ENCODE measurements at places on chromosomes 11 and 22.

DNA sequence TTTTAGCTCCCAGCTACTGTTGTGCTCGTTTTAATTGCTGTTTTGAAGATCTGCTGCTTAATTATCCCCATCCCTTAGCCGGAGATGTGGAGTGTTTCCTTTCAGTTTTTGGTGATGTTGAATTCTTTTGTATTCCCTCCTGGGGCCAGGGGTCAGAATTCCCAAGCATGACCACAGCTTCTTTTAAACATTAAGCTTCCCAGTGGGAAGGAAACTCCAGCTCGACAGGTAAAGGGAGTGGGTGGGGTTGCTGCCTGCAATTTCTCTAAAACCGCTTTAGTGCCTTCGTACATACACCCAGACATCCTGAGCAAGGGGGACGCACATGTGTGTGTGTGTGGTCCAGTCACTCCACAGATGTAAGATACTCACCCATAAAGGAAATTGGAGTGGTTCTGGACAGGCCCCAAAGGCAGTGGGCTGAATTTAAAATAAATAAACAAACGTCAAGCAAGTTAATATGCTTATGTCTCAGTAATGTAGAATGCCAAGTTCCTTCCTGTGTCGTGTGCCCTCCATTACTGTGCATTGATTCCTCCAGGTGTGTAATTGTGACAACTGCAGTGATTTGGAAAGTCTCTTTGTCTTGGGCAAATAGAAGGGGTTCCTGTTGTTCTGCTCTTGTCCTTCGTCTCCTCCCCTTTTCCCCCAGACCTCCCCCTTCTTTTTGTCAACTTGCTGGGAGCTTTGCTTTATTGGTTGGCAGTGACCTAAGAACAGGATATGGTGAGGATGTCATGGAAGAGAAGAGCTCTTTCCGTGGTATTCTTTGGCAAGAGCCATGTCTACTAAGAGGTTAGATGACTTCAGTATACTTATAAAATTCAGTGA is 19.2 kb upstream of the ADSL start:
- H3K36me3 ChIP-seq = no peaks in the 10 kb centered on the region
- DNase-seq = no peak
- peaks cover 5% of the 10 kb centered on the region for H3K4me1 ChIP-seq
- H3K27ac ChIP-seq = no peak overlapping the region

- no peaks in the 10 kb centered on the region for H3K4me1 ChIP-seq
- H3K36me3 ChIP-seq = no peaks in the 10 kb centered on the region
- no peak for DNase-seq
- H3K4me3 ChIP-seq = no peak overlapping the region
- H3K27me3 ChIP-seq = no peaks in the 10 kb centered on the region
Measured at GRCh38 chr11:76664578-76665061, 5.9 kb downstream of the LRRC32 start.

- H3K36me3 ChIP-seq = no peaks in the 10 kb centered on the region
- H3K27me3 ChIP-seq = peaks cover 7% of the 10 kb centered on the region
- H3K27ac ChIP-seq = no peak overlapping the region
- no peak overlapping the region for H3K4me3 ChIP-seq
Measured at GRCh38 chr22:22955276-22955798, 67.7 kb downstream of the IGLL5 start.

- no peak for DNase-seq
- H3K27ac ChIP-seq = no peak overlapping the region
- H3K4me1 ChIP-seq = no peaks in the 10 kb centered on the region
Measured at GRCh38 chr22:37139762-37140161, 10.0 kb downstream of the IL2RB start.

GRCh38 chr11:60658409-60658808 is 41.0 kb upstream of the MS4A8 start:
- H3K27me3 ChIP-seq = no peaks in the 10 kb centered on the region
- peaks cover 17% of the 10 kb centered on the region for H3K4me1 ChIP-seq
- peak; percentile 24 for DNase-seq
- H3K4me3 ChIP-seq = no peak overlapping the region
- no peaks in the 10 kb centered on the region for H3K36me3 ChIP-seq
- H3K27ac ChIP-seq = peak overlapping the region; percentile 64

GRCh38 chr22:26362471-26362870 is 66.6 kb upstream of the ASPHD2 start:
- H3K27me3 ChIP-seq = no peaks in the 10 kb centered on the region
- H3K4me3 ChIP-seq = no peak overlapping the region
- H3K36me3 ChIP-seq = no peaks in the 10 kb centered on the region
- H3K4me1 ChIP-seq = peaks cover 8% of the 10 kb centered on the region
- no peak overlapping the region for H3K27ac ChIP-seq
- DNase-seq = no peak

DNA sequence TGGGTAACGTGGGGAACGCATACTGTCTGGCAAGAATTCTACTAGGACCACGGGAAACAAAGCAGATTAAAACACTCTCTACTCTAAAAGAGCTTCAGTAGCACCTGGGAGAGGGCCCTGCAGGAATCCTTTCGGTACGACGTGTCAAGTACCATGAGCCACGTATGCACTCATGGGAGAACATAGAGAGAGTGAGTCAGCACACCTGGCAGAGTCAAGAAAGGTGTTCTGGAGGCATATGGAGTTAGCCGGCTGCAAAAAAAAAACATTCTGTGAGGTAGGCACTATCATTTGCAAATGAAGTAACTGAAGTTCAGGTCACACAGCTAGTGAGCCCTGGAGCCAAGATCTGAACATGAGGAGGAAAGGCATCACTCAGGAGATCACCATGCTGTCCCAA is 71.1 kb upstream of the BID start:
- H3K4me3 ChIP-seq = no peak overlapping the region
- peaks cover 12% of the 10 kb centered on the region for H3K36me3 ChIP-seq
- DNase-seq = no peak
- no peaks in the 10 kb centered on the region for H3K27me3 ChIP-seq
- no peak overlapping the region for H3K27ac ChIP-seq
- H3K4me1 ChIP-seq = no peaks in the 10 kb centered on the region

GRCh38 chr11:65187146-65187675 is 5.5 kb downstream of the CAPN1 start:
- peaks cover 31% of the 10 kb centered on the region for H3K4me1 ChIP-seq
- peak; percentile 10 for DNase-seq
- H3K4me3 ChIP-seq = no peak overlapping the region
- H3K27ac ChIP-seq = no peak overlapping the region

- no peaks in the 10 kb centered on the region for H3K36me3 ChIP-seq
- no peak overlapping the region for H3K4me3 ChIP-seq
- H3K27ac ChIP-seq = no peak overlapping the region
- no peaks in the 10 kb centered on the region for H3K27me3 ChIP-seq
- H3K4me1 ChIP-seq = no peaks in the 10 kb centered on the region
Measured at GRCh38 chr11:42315846-42316245, 856.4 kb upstream of the LRRC4C start.

- H3K27ac ChIP-seq = peak overlapping the region; percentile 85
- H3K27me3 ChIP-seq = no peaks in the 10 kb centered on the region
- no peak overlapping the region for H3K4me3 ChIP-seq
- no peak for DNase-seq
Measured at GRCh38 chr22:49936973-49937757, 18.7 kb downstream of the CRELD2 start.

DNA sequence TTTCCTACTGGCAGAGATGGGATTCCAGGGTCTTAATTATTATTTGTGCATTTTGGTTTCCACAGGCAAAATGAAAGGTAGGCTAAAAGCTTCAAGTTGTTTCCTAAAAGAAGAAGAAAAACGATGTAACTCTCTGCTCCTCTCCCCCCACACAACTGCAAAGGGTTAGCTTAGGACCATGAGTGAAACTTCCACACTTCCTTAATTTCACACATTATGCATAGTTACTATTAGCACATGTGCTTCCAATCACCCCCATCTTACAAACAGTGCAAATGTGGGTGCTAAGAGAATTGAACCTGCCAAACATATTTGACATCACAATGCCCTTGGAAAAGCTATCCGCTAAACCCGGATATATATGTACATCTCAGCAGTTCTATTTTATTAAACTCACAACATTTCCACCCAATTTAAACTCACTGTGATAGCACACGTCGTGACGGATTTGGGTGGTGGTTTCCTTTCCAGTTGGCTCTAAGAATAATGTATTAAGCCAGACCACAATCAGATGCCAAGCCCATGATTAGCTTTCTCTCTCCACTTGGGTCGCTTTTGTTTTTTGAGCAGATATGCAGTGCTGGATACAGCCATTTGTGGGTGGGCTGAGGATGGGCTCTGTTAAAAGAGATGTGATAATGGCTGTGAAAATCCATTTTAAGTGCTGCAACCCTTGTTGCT is 245.0 kb upstream of the POU2AF2 start:
- no peak overlapping the region for H3K4me3 ChIP-seq
- no peaks in the 10 kb centered on the region for H3K36me3 ChIP-seq
- no peak for DNase-seq
- no peak overlapping the region for H3K27ac ChIP-seq
- no peaks in the 10 kb centered on the region for H3K4me1 ChIP-seq

DNA sequence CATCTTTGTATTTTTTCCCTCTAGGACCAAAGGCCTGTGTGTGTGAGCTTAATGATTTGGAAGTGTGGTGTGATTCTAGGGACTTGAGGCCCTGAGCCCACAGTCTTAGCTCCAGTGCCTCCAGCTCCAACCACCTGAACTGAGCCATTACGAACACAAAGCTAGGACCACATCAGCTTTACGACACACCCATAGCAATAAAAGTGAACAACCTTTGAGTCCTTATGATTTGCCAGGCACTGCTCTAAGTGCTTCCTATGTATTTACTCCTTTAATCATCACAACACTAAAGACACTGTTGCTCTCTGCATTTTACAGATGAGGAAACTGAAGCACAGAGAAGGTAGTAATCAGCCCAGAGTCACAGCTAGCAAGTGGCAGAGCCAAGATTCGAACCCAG is 126.4 kb downstream of the EHF start:
- peaks cover 8% of the 10 kb centered on the region for H3K4me1 ChIP-seq
- no peak overlapping the region for H3K4me3 ChIP-seq
- no peaks in the 10 kb centered on the region for H3K27me3 ChIP-seq
- H3K36me3 ChIP-seq = no peaks in the 10 kb centered on the region
- DNase-seq = no peak
- H3K27ac ChIP-seq = no peak overlapping the region

DNA sequence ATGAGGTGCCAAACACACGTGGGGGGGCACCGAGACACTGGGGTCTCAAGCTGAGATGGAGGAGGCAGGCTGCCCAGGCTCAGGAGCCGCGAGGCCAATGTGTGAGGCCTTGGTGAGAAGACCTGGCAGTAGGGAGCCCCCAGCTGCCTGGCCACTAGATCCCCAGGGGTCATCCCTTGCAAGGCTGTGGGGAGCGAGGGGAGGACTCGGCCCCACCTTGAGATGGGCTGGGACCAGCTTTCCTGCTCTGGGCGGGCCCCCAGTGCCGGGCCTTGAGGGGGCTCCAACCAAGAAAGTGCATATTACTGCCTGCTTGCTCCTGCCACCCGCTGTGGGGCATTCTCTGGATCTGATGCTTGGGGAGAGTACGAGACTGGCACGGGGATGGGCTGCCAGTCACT is 107.0 kb downstream of the CTTN start:
- no peak overlapping the region for H3K27ac ChIP-seq
- DNase-seq = no peak
- no peaks in the 10 kb centered on the region for H3K27me3 ChIP-seq
- no peaks in the 10 kb centered on the region for H3K36me3 ChIP-seq
- no peak overlapping the region for H3K4me3 ChIP-seq

Measured in body of pancreas (tissue), 4 donors.